ENCODE measurements at places on chromosomes 11 and 22. TPM values are rescaled to one million over a fixed set of nuclear protein-coding genes. Genes with fewer than 3 reads are reported as not detected.
A peak's percentile ranks its signal among the peaks of the same experiment; 100 is the strongest.

The PDXP gene
- 11.6 TPM for total RNA-seq

The PAMR1 gene
- 0.65 TPM for total RNA-seq

The DDX17 gene
- 127 TPM for total RNA-seq

DNA sequence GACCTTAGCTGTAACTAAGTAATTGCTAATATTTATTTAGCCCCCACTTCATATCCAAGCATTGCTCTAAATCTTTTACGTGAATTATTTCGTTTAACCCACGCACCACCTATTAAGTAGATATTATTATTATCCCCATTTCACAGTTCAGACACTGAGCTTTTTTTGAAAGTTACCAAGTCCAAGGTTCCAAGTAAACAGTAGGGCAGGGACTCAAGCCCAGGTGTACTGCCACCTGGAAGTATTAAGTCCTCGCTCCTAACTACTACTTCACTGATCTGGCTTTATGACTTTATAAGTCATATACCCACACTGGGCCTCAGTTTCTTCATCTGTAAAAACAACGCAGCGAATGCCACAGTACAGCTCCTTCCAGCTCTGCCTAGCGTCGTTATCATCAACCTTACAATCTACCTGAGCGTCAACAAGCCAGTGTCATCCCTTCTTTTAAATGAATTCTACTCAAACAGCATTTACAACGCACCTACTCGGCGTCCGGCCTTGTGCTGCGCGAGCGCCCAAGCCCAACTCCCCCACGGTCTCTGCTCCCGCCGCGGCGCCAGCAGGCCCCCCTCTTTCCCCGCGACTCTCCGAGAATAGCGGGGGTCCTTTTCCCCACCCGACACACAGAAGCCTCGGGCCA, 624 bp downstream of the TMEM41B start:
- no peak for DNase-seq

DNA sequence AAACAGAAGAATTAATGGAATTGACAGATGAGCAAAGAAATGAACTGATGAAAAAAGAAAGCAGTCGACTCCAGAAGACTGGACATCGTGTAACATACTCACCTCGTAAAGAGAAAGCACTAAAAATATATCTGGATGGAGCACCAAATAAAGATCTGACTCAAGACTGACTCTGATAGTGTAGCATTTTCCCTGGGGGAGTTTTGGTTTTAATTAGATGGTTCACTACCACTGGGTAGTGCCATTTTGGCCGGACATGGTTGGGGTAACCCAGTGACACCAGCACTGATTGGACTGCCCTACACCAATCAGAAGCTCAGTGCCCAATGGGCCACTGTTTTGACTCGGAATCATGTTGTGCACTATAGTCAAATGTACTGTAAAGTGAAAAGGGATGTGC, 52.4 kb downstream of the DKK3 start:
- DNase-seq, result peak; percentile 19

DNA sequence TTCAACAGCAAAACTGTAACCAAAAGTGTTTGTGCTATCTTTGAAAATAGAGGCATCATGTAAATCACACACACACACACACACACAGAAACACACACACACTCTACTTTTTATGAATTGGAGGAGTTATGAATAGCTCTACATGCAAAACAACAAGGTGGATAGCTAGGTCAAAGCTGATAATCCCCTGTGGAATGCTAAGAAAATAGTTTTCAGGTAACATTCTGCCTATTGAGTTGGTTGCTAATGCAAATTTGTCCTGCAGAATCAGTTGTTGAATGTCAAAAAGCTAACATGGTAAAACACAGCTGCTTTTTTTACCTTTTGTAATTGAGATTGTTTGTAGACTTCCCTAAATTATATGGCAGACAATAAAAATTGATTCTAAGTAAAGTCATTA, 1658.4 kb upstream of the RAG2 start:
- no peak for DNase-seq

GRCh38 chr11:111372538-111372937, 6.5 kb downstream of the POU2AF1 start:
- no peak for DNase-seq

GRCh38 chr11:35541621-35542375, 16.4 kb upstream of the PAMR1 start:
- peak; percentile 65 for DNase-seq

GRCh38 chr11:10641177-10641911, 52.2 kb downstream of the IRAG1 start:
- no peak for DNase-seq

All from psoas muscle (tissue), 8 donors.